ENCODE measurements at places on chromosomes 6 and 20. TPM values are rescaled to one million over a fixed set of nuclear protein-coding genes. Genes with fewer than 3 reads are reported as not detected.
A peak's percentile ranks its signal among the peaks of the same experiment; 100 is the strongest.

DNA sequence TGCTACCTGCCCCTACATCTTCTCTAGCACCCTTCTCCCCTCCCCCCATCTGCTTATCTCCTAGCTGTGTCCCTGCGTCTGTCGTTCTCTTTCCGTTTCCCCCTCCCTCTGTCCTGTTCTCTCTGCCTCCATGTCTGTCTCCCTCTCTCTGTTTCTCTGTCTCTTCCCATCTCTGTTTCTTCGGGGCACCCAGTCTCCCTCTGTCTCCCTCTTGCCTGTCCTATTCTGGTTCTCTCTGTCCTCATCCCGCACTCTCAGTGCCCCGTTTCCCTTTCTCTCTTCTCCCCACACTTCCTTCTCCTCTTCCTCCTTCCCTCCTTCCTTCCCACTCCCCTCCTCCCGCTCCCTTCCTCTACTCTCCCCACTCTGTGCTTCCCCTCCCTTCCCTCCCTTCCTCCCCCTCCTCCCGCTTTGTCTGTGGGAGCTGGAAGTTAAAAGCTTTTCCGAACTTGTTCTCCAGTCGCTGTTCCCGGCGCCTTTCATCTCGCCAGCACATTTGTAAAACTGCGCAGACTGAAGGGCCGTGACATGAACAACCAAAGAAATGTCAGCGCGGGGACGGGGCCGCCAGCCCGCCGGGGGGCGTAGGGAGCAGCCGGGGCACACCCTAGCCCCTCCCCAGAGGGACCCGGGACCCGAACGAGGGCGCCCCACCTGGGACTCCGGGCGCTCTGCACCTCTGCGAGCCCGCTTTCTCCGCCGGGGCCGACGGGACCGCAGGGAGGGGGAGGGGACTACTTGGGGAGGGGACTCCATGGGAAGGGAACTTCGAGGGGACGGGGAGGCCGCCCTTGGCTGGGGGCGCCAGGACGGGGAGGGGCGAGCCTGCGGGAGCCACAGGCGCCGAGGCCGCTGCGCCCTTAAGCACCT is 4.0 kb upstream of the CDH22 start:
- peak; percentile 60 for DNase-seq

GRCh38 chr6:7087491-7087979 is 20.2 kb upstream of the RREB1 start:
- DNase-seq, result no peak

GRCh38 chr6:145544514-145544913 is 190.8 kb downstream of the EPM2A start:
- DNase-seq, result no peak

The CST5 gene
- not detected for total RNA-seq

- no peak for DNase-seq
Measured at GRCh38 chr6:156832231-156832647, 55.1 kb downstream of the ARID1B start.

The IRAK1BP1 gene
- 7.8 TPM for total RNA-seq

The DACT2 gene
- 0.43 TPM for total RNA-seq

GRCh38 chr20:25081065-25081729 is 744 bp downstream of the VSX1 start:
- peak; percentile 64 for DNase-seq

DNA sequence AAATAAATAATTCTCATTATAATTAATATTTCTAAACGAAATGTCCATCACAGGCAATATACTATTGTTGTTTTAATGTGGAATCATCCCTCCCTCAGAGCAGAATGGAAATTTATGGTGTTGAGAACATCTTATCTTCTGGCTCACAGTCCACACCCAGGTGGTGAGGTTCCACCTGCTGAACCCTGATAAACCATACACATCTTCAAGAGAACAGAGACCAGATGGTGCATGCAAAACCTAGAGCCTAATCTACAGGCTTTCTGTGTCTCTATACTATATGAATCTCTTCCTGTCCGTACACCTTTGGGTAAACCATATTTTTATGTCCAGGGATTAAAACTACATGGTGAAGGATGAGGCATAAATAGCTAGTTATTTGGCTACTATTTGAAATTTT is 52.3 kb upstream of the UFL1 start:
- no peak for DNase-seq

DNA sequence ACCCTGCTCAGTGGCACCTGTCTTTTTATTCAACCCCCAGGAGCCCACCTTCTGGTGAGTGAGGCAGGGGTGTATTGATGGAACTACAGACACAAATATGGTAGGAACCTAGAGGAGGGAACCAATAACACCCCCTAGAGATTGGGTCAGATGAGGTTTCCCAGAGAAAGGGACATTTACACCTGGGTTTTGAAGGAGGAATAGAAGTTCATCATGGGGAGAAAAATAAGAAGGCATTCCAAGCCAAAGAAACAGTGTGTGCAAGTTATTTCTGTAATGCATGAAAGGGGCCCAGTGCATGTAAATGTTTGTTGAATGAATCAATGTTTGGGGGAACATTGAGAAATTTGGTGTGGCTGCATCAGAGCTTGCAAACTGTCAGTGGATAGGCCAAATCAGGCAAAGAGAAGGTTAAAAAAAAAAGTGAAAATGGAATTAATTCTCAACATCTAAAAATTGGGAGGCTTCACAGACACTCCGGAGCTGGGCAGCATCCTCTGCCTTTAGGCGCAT is 11.1 kb upstream of the KIAA1755 start:
- DNase-seq, result no peak

GRCh38 chr6:128519132-128519930 is 1.1 kb downstream of the PTPRK start:
- DNase-seq, result peak; percentile 30

The TMC2 gene
- total RNA-seq, result not detected

GRCh38 chr6:42137194-42137753 is 5.1 kb downstream of the C6orf132 start:
- DNase-seq, result no peak

DNA sequence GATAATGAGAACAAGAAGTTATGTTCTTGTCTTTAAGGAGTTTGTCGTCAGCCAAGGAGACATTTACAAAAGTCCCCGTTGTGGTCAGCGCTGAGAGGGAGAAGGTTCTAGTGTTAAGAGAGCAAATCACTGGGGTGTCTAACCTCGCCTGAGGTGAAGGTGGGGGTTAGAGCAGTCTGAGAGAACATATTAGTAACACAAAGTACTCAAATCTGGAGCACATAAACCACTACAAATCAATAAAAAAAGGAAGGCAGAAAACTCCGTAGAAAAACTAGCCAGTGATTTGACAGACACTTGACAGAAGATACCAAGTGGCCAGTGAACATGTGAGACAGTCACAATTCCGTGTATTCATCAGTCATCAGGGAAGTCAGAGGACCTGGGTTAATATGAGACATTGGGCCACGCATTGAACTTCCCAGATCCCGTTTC is 45.4 kb downstream of the CDS2 start:
- no peak for DNase-seq

- DNase-seq, result no peak
Measured at GRCh38 chr6:112443179-112444065, 96.3 kb downstream of the RFPL4B start.

GRCh38 chr6:79784395-79784753 is 153.2 kb downstream of the SH3BGRL2 start:
- DNase-seq, result no peak

The ACSS2 gene
- total RNA-seq, result 84.9 TPM

Data from neural crest cell (in vitro differentiated cells).